ENCODE measurements at places on chromosomes 2 and 18.

- DNase-seq = peak; percentile 64
These were observed 20.6 kb upstream of the ATRAID start for GRCh38 chr2:27191070-27191829.

DNA sequence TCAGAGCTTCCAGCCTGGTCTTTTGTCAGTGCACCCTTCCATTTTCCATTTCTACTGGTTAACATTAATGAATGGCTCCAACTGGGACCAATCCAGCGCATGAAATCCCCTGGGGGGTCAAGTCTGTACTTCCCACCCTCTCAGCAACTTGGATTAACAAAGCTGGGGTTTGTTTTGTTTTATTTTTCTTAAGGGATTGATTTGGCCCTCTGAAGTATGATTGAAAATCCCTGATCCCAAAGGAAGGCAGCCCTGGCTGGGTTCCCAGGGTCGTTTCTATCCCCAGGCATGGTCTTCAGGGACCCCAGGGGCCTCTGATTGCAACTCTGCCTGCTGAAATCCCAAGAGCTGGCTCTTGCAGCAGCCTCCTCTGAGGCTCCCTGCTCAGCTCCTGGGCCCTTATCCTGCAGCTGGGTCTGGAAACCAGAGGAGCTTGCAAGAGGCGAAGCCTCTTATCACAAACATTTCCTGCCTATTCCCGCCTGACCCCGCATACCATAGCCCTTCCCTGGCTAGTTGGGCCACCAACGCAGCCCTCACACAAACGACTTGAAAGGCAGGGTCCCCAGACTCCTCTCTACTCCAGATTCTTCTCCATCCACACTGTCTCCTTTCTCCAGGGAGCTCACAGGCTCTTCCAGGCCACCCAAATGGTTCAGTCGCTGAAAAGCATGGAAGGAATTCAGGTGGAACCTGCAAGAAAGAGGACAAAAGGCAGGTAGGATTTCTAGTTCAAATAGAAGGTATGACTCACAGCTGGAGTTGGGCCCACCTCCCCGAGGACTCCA lies 109.7 kb upstream of the PKDCC start:
- DNase-seq = no peak

DNA sequence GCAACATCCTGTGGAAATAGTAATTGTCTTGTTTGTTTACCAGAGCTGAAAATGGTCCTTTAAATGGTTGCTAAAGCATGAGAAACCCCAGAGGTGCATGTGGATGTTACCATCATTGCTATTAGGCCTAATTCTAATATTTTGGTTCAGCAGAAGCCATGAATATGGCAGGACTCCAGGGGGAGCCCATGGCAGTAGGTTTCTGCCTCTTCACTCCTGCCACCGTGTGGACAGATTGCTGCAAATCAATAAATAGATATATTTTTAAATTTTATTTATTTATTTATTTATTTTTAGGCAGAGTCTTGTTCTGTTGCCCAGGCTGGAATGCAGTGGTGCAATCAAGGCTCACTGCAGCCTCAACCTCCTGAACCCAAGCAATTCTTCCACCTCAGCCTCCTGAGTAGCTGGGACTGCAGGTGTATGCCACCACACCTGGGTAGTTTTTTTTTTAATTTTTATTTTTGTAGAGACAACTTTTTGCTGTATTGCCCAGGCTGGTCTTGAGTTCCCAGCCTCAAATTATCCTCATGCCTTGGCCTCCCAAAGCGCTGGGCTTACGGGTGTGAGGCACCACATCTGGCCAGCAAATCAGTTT lies 54.9 kb upstream of the CAPN13 start:
- DNase-seq = peak; percentile 30

DNA sequence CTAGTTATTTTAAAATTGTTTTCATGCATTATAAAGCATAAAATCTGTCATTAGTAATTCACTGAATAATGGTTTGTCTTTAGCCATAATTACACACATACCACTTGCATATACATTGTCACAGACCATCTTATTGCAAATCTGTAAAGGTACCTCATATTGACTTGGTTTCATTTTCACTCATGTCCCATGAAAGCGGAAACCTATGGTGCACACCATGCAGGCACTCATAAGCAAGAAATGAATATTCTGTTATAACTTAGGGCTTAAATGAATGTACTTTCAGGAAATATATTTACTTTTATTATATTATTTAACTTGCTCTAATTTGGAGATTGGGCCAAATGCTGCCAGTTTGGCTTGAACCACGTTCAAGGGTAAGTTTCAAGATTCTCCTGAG lies 29.2 kb upstream of the STK17B start:
- no peak for DNase-seq

DNA sequence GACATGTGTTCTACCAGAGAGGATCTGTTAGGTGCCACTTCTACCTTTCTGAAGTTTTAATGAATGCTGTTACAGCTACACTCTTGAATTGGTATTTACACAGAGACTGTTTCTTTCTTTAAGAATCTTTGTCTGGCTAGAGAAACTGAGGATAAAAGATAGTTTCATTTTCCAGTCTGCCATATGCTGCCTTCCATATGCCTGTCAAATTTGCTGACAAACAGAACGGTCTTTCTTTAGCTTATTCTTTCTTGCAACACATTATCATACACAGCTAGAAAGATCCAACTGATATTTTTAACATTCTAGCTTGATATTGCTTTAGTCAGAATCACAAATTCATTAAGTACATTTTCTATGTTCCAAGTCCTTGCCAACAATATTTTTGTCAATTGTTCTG lies 409.8 kb upstream of the CELF4 start:
- no peak for DNase-seq

GRCh38 chr18:28511413-28511821 lies 334.5 kb upstream of the CDH2 start:
- no peak for DNase-seq

DNA sequence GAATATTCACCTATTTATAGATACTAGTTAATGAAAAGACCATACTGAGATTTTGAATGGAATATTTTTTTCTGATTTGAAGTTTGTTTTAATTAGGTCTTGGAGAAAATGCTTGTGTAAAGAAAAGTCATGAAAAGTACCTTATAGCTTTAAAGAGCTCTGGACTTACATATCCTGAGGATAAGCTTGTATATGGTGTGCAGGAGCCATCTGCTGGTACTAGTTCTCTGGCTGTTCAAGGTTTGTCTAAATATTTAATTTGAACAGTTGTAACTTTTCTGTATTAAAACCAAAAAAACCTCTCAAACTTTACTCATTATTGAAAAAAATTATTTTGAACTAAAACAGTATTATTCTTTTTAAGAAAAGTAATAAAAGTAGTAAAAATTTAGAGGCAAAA lies 50.1 kb downstream of the UBR3 start:
- no peak for DNase-seq

DNA sequence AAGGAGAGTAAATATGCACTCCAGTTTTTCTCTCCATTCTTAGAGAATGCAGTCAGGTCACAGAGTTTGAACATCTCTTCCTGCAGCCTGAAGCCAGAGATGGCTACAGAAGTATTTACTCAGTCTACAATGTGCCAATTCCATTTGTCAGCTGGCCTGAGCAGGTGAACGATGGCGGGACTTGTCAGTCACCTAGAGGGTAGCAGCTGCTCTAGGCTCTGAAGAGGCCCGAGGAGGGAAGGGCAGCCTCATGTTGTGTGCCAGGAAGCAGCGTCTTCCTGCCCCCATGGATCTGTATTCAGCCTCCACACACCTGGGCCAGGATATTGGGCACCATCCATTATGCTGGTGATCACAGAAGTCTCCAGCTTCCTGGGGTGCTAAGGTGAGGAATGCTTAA lies 316.7 kb upstream of the CHAC2 start:
- peak; percentile 28 for DNase-seq

DNA sequence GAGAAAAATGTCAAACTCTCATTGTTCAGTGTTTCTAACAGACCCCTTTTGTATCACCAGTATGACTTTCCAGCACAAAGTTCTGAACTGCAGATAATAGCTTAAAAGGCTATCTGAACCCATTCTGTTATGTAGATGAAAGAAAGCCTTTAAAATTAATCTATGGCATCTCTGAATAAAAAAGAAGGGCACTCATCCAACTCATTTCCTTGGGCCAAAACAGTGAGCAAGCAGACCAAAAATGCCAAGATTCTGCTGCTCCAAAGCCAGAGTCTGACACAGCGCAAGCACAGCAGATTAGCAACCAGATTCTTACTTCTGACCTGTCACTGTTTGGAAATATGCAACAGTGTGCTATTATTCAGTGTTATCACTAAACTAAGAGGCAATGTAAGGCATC lies 22.6 kb upstream of the ITGA6 start:
- DNase-seq = no peak

DNA sequence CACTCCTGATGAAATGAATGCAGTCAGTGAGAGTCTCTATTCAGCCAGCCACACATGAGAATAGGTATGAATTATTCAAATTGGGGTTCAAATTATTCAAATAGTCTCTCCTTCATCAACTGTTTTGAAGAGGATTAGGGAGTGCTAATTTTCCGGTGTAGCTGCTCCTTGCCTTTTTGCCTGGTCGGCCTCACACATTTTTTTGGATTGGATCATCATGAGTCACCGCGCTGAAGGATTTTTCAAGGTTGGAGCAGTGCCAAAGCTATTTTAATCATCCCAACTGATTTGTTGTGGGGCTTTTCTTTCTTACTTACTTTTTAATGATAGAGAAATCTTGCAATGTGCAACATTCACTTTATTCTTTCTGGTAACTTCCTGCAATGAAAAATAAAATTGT lies 2.4 kb upstream of the DTNA start:
- DNase-seq = peak; percentile 81

GRCh38 chr2:163970058-163970813 lies 234.4 kb upstream of the FIGN start:
- DNase-seq = no peak

GRCh38 chr2:197079414-197079813 lies 152.9 kb upstream of the PGAP1 start:
- DNase-seq = no peak

DNA sequence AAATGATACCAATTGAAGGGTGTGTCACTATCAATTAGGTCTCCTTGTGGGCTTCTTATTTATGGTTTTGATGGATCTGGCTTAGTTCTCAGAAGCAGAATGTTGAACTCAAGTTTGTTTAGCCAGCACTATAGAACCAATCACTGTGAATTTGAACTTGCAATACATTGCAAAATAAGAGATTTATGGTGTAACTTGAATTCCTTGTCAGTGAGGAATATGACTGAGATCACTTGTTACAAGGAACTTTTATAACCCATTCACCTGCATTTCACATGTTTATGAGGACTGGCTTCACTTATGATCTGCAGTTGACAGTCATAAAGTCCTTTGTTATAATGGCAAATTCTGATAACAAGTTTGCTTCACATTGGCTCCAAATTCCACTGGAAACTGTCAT lies 9.8 kb downstream of the GATA6 start:
- DNase-seq = no peak

DNA sequence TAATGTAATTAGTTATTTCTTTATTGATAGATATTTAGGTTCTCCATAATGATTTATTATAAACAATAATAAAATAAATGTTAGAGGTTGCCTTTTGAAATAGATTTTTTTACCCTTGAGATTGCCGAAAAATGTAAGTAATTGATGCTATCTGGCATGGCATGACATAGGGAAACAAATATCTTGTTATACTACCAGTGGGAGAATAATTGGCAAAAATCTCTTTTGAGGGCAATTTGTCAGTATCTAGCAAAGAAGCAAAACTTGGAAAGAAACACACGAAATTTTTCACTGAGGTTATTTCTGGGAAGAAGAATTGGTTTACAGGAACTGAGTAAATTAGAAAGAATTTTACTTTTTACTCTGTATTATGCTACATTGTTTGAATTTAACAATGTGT lies 547.2 kb upstream of the SETBP1 start:
- no peak for DNase-seq

DNA sequence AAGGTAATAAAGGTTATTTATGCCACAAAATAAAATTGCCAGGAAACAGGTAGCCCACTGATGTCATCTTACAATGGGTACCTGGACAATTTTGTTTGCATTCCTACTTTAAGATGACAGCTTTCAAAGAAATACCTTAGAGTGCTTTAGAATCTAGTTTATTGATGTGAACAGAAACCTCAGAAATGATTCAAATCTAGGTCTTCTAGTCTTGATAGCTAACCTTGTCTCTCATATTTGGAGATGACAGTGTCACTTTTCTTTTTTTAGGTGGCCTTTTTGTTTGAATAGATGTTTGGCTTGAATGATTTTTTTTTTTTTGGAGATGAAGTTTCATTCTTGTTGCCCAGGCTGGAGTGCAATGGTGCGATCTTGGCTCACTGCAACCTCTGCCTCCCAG lies 69.1 kb downstream of the PIK3C3 start:
- DNase-seq = no peak

- no peak for DNase-seq
These were observed 4.4 kb downstream of the REV1 start for GRCh38 chr2:99485411-99485810.

DNA sequence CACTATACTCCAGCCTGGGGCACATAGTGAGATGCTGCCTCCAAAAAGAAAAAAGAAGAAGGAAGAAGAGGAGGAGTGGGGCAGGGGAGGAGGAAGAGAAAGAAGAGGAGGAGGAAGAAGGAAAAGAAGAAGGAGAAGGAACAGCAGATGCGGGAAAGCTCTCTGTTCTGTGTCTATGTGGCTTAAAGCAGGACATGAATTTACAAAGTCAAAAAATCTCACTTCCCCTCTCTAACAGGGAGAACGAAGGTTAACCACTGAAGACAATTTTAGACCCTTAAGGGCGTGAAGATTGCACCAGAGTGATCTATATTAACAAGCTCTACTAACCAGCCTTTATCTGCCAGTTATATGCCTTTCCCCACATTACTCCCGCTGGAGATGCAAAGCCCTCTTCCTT lies 258.9 kb downstream of the METTL4 start:
- no peak for DNase-seq

GRCh38 chr18:58314284-58314683 lies 270.3 kb downstream of the NEDD4L start:
- no peak for DNase-seq

DNA sequence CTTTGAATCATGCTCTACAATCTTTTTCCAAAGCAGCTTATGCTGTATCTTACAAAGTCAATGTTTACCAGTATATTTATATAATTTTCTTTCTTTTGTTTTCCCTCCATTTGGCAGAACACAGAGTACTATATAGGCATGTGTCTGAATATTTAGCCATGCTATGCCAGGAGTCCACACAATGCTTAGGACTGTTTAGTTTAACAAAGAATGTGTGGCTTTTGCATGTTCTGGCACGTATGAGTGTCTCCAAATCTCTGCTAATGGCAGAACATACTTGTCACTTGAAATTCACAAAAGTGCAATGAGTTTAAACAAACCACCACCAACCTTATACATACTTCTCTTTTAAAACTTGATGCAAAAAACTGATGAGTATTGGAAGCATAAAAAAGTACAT lies 268.0 kb downstream of the NR4A2 start:
- DNase-seq = no peak

- no peak for DNase-seq
These were observed 125.2 kb upstream of the LYPD6 start for GRCh38 chr2:149205143-149205542.

DNA sequence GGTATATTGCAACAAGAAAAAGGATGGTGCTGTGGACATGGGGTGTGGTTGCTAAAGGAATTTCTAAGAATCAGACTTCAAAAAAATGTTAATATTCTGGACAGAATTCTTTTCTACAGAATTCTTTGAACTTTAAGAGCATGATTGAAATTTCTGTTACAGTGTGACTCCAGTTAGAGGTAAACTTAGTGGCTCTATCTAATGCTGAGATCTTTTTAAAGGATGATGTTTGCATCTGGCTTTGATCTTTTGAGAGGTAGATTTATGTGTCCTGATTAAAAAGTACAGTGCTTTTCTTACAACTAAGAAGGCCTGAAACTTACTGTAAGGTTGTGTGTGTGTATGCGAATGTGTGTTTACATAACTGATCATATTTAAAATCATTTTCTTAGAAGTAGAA lies 25.4 kb downstream of the NCK2 start:
- no peak for DNase-seq

Data from NCI-H2171 (cell line).